ENCODE measurements at places on chromosomes 1 and 21. TPM values are rescaled to one million over a fixed set of nuclear protein-coding genes. Genes with fewer than 3 reads are reported as not detected.

DNA sequence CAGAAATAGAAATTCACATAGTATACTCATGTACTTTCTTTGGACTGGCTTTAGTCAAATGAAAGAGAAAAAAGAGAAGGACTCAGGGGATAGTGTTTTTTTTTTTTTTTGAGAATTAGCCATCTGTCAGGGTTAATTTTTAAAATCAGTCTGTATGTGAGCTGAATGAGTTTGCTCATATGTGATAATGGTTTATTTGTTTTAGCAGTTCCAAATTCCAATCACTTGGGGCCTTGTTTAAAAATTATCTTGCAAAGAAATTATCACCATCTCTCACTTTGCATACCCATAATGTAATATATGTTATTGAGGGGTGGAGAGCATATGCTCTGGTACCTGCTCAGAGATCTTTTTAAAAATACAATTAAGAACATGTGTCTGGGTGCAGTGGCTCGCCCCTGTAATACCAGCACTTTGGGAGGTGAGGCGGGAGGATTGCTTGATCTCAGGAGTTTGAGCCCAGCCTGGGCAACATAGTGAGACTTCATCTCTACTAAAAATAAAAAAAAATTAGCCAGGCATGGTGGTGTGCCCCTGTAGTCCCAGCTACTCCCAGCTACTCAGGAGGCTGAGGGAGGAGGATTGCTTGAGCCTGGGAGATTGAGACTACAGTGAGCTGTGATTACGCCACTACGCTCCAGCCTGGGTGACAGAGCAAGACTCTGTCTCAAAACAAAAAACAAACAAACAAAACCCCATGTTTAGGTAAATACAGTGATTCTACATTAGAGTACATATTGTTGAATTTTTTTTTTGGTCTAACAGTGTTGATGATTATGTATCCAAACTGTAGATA is 19.7 kb downstream of the GNAI3 start:
- H3K27me3 ChIP-seq, result no peaks in the 10 kb centered on the region
- no peak for DNase-seq
- H3K27ac ChIP-seq, result no peak overlapping the region
- no peaks in the 10 kb centered on the region for H3K36me3 ChIP-seq

RGL1 gene
- total RNA-seq, result 5.1 TPM

DNA sequence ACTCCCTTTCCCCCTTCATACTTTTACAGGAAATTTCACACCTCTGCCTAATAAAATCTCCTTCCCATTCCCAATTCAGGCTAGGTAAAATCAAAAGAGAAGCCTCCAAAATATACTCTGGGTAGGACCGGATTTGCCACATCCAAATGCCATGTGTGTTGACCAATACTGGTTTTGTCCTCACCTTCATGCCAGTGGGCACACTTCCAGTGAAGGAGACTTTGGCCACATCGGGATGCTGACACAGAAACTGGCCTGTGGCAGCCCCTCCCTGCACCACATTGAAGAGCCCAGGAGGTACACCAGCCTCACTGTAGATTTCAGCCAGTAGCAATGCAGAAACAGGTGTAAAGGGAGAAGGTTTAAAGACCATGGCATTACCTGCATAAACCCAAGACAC is 18.1 kb downstream of the ALDH9A1 start:
- DNase-seq, result no peak
- H3K4me3 ChIP-seq, result no peak overlapping the region
- H3K36me3 ChIP-seq, result peaks cover 81% of the 10 kb centered on the region
- H3K4me1 ChIP-seq, result peaks cover 12% of the 10 kb centered on the region

CRNN gene
- not detected for total RNA-seq

- H3K27me3 ChIP-seq, result no peaks in the 10 kb centered on the region
- no peak overlapping the region for H3K4me3 ChIP-seq
- no peak for DNase-seq
- H3K27ac ChIP-seq, result no peak overlapping the region
These were observed 248.0 kb downstream of the S1PR1 start for GRCh38 chr1:101484689-101485338.
